ENCODE measurements at places on chromosomes 7 and 10.

DNA sequence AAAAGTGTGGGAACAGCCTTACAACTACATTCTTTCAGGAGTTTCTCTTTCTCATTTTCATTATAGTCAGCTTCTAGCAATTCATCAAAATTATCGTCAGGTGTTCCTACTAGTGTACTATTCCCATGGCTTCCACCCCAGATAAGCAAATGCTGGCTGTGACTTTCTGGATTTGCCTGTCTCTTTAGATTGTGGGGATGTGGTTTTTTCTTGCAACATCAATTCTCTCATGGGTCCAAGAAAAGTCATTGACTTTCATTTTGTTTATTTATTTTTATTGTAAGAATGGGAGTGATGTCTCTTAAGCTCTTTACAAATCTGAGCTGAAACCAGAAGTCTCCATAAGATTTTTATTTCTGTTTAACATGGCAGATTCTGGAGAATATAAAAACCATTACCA lies 349.7 kb upstream of the SEMA3C start:
- no peak for DNase-seq

DNA sequence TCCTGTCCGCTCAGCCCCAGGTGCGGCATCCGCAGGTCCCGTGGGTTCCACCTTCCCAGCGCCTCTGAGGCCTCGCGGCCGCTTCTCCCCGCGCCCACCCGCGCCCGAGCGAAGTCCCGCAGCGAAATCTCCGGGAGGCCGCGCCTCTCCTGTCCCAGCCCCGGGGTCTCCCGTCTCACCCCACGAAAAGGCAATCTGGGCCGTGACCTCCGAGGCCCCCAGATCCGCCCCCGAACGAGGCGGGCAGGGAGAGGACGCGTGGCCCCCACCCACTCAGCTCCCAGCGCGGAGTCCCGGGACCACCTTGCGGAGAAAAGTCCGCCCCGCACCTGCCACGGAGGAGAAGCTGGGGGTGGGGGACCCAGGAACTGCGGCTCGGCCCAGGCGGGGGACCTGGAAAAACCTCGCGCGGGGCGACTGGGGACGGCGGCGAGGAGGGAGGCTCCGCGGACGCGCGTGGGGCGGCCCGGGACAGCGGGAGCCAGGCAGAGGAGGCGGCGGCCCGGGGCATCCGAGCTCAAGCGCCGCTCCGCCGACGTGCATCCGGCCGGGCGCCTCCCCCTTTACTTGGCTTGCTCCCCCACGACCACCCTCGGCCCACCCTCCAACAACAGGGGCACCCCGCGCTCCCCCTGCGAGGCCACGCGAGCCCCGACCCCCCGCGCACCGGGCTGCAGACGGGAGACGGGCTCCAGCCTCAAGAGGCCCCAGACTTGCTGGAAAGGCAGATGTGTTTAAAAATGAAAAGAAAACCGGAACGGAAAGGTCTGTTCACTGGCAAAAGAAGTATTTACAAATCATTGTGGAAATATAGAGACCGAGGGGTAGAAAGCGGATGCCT lies 33.0 kb upstream of the RNF32 start:
- no peak for DNase-seq

GRCh38 chr10:104642658-104643302 lies 1.7 kb downstream of the SORCS3 start:
- no peak for DNase-seq

DNA sequence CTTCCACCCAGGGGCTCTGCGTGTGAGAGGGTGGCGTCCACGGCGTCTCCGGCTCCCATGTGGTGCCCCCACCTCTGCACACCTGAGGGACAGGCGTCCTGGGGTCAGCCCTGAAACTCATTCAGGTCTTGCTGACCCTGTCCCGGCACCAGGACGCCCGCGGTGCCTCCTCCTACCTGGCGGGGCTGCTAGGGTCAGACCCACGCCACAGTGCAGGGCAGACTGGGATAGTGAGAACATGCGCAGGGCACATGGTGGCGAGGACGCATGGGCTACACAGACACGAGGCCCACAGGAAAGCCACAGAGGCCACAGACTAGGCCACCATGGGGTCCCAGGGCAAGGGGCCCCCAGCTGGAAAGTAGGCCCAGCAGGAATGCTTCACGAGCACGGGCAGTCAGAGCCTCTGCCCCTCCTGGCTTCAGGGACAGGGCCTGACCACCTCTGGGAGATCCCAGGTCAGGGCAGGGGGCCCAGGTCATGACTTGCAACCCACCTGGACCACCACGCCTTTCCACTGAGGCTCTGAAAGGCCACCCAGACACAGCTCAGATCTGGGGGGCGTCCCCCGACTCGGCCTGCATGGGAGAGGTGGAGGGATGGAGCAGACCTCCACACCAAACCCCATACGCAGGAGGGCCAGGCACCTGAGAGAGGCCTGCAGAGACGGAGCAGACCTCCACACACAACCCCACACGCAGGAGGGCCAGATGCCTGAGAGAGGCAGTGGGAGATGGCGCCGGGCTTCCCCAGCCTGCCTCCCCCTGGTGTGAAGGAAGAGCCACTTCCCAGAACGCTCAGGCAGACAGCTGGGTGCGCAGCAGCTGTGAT lies 188.6 kb downstream of the ELFN1 start:
- no peak for DNase-seq

DNA sequence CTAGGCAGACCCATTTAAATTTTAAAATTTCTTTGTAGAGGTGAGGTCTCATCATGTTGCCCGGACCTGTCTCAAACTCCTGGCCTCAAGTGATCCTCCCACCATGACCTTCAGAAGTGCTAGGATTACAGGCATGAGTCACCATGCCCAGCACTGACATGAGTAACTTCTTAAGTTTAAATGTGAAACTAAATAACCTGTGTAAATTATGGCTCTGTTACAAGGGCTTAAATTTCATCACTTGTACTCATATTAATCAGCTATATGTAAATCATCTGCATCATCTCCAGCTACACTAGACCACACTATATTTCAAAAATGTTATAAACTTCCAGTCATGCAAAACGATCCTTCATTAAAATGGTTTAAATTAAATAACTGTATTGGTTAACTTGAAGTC lies 56.1 kb downstream of the ATAD1 start:
- peak; percentile 52 for DNase-seq

DNA sequence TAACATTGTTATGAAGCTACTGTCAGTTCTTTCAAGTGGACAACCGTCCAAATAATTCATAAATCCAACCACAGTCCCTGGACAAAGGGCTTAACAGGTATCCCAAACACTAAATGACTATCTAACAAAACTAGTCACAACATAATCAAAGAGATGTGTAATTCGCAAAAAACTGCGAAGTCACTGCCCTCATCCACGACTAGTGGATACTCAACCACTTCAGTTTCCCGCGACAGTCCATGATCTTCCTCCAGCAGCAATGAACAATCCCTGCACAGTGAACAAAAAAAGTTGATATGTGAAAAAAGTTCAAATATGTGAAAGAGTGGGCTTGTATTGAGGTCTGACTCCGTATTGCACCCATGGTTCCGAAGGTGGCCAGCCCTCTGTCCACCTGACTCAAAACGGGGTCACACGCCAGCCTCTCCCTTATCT lies 287 bp downstream of the DCLRE1A start:
- DNase-seq, result no peak

GRCh38 chr7:130944997-130945396 lies 211.0 kb upstream of the KLF14 start:
- no peak for DNase-seq

DNA sequence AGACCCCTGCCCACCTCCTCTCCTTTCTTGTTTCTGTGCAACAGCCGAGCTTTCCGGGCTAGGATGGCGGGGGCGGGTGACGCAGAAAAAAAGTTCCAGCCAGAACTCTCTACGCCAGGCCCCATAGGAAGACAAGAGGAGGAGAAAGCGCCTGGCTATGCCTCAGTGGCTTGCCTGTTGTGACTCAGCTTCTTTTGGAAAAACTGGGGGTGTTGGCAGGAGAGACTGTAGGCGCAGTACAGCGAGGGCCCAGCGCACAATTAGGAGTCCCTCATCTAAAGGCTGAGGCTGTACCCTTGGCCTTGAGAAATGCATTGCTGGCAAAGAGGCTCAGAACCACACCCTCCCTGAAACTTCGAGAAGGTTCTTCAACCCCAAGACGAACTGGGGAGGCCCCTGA lies 28.0 kb upstream of the KPNA7 start:
- DNase-seq, result no peak

- no peak for DNase-seq
Measured at GRCh38 chr10:44910602-44911001, 535 bp upstream of the TMEM72 start.

Data from RWPE1 (cell line).